Erythroblast (primary cell): ENCODE measurements at places on chromosomes 5 and 9.

DNA sequence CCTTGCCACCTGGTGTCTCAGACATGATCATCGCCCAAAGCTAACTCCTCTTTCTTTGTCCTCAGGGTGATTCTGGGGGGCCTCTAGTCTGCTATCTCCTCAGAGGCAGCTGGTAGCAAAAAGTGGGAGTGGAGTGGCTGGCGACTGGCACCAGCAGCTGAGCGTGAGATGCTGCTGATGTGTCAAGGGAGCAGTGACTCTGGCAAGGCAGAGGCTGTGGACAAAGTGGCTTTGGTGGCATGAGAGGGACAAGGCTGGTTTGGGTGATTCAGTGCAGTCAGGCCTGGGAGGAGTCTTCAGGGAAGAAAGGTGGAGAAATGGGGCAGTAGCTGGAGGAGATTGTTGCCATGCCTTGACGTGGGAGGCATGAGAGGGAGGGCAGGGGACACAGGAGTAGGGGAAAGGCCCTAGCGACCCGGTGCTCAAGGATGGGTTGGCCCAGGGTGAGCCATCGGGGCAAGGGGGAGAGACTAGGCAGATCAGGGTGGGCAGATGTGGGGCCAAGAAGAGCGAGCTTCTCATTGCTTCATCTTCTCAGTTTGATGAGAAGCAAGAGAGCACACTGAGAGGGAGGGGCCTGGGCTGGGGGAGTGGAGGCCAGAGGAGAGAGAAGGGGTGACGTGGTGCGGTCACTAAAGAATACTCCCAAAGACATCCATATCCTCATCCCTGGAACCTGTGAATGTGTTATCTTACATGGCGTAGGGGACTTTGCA lies 64.2 kb upstream of the SPTLC1 start:
- no peak for DNase-seq

DNA sequence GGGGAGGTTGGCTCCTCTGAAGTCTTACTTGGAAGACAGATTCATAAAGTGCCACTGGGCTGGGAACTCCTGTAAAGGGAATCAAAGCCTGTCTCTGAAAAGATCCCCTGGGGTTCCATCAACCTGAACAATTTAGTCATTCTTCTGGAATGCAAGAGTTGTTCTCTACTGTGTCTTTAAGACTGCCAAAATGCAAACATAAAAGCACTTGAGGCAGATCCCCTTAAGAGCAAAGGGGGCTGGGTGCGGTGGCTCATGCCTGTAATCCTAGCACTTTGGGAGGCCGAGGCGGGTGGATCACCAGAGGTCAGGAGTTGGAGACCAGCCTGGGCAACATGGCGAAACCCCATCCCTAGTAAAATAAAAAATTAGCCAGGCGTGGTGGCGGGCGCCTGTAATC lies 16.7 kb downstream of the CDKN2AIPNL start:
- DNase-seq = no peak

GRCh38 chr9:84970432-84970831 lies 300.9 kb downstream of the NTRK2 start:
- DNase-seq = no peak

DNA sequence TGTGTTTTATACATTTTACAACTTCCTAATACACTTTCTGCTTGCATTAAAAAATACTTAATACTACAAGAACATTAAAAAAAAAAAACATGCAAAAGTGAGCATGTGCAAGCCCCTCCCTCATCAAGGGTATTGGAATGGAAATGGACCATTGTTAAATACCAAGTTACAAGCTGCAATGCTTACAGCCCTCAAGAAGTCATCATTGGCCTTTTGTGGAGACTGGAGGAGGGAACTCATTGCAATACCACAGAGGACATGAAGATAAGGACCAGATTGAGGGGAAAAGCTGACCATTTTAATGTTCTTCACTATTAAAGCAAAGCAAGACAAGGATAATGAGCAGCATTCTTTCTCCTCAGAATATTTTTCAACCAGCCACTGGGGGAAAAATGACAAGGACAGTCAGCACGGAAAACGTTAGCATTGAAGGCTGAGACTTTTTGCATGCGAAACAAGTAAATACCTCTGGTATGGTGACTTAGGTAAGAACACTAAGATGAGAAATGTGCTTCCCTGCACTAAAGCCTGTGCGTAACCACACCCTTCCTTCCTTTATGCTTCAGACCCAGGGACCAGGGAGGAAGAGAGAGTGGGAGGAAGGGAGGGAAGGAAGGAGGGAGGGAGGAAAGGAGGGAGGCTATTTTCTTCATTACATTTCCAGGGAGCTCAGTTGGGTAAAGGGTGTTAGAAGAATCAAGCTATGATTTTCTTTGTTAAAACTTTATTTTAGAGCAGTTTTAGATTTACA lies 141.1 kb upstream of the RAPGEF1 start:
- DNase-seq = no peak

GRCh38 chr5:143118222-143118621 lies 285.3 kb downstream of the NR3C1 start:
- DNase-seq = no peak

DNA sequence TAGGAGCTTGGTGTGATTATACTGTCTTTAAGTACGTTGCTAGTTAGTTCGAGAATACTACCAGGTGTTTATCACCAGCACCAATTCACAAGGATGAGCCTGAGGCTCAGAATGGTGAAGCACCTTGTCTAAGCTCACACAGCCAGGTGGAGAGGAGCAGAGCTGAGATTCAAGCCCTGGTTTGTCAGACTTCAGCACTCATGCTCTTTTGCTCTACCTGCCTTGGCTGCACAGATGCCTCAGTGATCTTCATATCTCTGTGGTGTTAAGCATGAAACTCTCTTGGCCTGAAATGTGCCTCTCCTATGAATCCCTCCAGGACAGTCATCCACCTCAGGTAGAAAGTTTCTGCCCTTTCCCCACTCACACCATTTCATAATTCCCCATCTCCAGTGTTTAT lies 12.2 kb downstream of the CAMK4 start:
- no peak for DNase-seq

DNA sequence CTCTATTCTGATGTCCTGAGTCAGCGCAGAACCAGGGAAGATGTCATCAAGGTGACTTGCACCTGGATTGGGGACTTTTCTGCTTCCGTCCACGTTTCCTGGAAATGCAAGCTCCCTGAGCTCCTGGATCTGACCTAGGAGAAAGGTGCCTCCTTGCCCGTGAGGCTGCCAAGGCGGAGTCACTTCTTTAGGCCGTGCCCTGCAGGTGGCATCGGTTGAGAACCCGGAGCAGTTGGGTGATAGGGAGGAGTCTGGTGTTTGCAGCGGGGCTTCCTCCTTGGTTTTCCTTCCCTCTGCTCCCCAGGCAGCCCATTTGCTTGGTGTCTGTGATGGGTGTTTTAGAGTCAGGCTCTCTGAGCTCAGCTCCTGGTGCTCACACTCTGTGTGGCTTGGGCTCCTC lies 15.2 kb downstream of the NANS start:
- no peak for DNase-seq

GRCh38 chr9:123807251-123807650 lies 122.7 kb downstream of the DENND1A start:
- DNase-seq = no peak

DNA sequence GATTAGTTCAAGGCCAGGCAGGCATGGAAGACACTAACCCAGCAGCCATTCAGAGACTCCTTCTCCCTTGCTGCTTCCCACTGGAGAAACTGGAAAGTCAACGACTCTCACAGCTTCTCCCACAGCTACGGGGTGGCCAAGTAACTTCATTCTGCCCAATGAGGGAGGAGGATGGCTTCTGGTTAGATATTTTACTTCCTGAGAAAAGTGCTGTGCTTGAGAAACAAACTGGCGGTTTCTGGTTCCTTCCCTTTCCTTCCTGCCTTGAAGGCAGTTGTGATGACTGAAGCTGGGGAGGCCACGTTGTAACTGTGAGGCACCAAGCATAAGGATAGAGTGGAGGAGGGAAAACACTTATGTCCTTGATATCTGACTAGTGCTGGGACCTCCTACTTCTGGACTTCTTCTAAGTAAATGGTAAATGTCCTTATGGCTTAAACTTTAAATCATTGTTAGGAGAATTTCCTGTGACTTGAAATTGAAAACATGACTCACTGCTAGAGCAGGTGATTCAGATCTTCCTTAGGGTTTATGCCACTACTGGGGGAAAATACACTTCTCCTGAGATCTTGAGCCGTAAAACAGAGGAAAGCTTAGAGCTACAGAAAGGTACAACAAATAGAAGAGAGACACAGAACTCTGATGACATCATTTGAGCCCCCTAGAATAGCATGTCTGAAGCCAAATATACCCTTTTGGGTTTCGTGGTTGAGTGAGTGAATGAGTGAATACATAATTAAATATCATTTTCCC lies 3.1 kb upstream of the GNPDA1 start:
- DNase-seq = no peak

GRCh38 chr5:172850454-172850797 lies 16.4 kb downstream of the ERGIC1 start:
- DNase-seq = no peak

- no peak for DNase-seq
Observed at GRCh38 chr5:98656796-98657195, 116.7 kb upstream of the RGMB start.

DNA sequence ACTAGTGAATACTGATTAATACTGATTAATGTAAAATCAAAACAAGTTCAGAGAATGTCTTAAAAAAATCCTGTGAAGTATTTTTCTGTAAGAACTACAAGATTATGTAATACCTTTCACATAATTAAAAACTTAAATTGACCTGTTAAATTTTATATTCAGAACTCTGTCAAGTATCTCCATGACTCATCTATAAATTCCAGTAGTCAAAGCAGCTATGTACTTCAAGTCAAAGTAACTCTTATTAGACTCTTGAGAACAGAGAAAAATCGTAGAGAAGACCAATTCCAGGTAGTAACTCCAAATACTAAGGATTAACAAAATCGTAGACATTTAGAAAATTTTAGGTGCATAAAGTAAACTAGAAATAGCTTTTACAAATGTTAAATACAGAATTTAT lies 77.1 kb downstream of the HOMER1 start:
- no peak for DNase-seq

DNA sequence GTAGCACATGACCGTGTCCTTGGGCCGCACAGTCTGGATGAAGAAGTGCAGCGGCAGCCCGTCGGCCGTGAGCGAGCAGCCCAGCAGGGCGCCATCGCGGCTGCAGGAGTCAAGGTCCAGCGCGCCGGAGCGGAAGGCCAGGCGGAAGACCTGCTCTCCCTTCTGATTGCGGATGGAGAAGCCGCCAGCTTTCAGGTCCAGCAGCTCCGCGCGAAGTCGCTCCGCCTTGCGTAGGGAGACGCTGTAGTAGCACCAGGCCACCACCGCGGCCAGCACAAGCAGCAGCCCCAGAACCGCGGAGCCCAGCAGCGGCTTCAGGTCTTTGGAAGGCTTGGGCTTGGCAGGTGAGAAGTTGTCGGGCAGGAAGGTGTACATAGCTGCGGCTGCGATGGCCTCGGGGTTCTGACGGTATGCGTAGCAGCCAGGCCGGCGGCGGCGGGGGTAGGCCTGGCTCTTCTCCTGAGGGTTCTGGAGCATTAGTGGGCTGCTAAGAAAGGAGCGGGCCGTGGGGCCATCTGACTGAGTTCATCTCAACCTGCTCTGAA lies 4.2 kb downstream of the MYORG start:
- no peak for DNase-seq

GRCh38 chr9:129175825-129176633 lies 2.0 kb downstream of the IER5L start:
- DNase-seq = peak; percentile 48

DNA sequence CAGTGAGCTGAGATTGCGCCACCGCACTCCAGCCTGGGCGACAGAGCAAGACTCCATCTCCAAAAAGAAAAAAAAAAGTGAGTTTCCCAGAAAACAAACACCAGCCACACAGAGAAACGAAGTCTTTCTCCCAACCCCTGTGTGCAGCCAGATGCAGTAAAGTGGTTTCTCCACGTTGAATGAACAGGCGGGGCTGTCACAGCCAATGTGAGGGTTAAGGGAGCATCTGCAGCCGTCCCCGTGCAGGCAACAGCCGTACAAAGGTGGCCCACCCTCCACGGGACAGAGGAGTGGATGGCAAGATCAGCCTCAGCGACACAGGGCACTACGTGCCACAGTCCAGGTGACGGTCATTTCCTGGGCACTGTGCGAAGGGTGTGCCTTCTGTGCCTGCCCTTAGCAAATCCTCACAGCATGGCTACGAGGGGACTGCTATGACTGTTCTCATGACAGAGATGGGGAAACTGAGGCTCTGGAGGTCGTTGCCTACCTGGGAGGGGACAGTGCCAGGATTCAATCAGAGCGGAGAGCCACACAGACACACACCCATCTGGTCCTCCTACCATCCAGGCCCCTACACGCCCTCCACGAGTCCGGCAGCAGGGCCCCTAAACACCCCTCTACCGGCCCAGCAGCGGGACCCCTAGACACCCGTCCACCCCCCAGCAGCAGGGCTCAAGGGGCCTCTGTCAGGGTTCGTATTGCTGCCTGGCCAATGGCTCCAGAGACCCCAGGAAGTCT lies 2.3 kb downstream of the VAV2 start:
- no peak for DNase-seq

DNA sequence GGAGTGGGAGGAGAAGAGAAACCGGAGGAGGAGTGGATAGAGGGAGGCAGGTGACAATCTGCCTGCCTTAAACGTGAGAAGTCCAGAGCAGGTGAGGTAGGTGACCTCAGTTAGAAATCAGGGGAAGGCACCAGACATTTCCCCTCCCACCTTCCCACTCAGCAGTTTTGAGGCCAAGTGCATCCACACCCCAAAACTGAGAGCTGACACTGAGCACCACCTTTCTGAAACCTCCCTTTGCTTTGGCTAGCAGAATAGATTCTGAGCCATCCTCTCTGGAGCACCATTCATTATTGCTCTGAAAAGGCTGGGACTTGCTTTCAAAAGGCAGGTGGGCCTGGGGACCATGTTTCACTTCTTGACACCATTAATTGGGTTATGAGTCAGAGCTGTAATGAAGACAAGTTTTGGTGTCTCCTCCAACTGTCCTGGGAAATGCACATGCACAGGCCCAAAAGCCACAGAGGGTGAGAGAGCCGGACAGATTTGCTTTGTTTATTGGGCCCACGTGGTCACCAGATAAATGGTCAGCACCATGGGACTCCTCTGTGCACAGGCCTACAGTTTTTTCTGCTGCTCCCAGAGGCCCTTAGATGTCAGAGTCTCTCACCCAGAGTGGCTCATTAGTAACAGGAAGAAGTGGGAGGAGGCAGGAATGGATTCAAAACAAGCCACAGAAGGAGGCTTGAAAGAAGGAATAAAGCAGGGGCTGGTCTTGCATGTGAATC lies 314.7 kb downstream of the TLE1 start:
- DNase-seq = no peak

GRCh38 chr9:107922260-107922659 lies 432.7 kb upstream of the KLF4 start:
- DNase-seq = no peak
